ENCODE measurements at places on chromosomes 1 and 21.

GRCh38 chr1:180173952-180174351, 19.3 kb downstream of the QSOX1 start:
- H3K4me1 ChIP-seq: peaks cover 18% of the 10 kb centered on the region
- no peaks in the 10 kb centered on the region for H3K27me3 ChIP-seq
- DNase-seq: peak; percentile 73
- peak overlapping the region; percentile 58 for H3K27ac ChIP-seq
- peaks cover 3% of the 10 kb centered on the region for H3K36me3 ChIP-seq

DNA sequence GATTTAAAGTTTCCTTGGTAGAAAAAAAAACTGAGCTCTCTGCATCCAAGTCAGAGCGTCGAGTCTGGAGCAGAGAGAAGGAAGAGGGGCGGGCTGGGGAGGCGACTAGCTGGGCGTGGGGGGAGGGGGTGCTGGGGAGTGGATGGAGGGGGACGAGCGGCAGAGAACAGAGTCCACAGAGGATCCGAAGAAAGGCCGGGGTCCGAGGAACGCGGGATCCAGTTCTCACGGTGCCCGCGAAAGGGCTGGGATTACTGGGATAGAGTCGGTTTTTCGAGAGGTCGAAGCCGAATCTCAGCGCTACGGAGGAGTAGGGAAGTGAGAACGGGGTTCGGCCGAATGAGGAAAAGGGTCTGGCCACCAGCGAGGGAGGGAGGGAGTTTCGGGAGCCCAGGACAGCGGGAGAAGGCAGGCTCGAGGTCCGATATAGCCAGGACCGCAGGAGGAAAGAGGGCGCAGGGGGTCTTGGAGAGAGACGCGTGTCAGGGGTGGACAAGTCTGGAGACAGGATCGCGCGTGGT, 665 bp downstream of the DAB1 start:
- no peak overlapping the region for H3K27ac ChIP-seq
- H3K36me3 ChIP-seq: no peaks in the 10 kb centered on the region
- peak overlapping the region; percentile 25 for H3K4me3 ChIP-seq
- no peak for DNase-seq

GRCh38 chr1:167791281-167792187, 69.8 kb downstream of the MPZL1 start:
- H3K4me1 ChIP-seq: peaks cover 12% of the 10 kb centered on the region
- DNase-seq: no peak
- no peak overlapping the region for H3K27ac ChIP-seq
- no peak overlapping the region for H3K4me3 ChIP-seq
- no peaks in the 10 kb centered on the region for H3K36me3 ChIP-seq

- DNase-seq: no peak
- no peak overlapping the region for H3K4me3 ChIP-seq
- H3K27ac ChIP-seq: no peak overlapping the region
- no peaks in the 10 kb centered on the region for H3K27me3 ChIP-seq
These were observed 132.8 kb downstream of the NFIA start for GRCh38 chr1:61215119-61215518.

GRCh38 chr1:165445388-165445787, 462 bp upstream of the RXRG start:
- no peaks in the 10 kb centered on the region for H3K36me3 ChIP-seq
- H3K4me3 ChIP-seq: peak overlapping the region; percentile 36
- peaks cover 13% of the 10 kb centered on the region for H3K4me1 ChIP-seq
- no peak overlapping the region for H3K27ac ChIP-seq
- no peaks in the 10 kb centered on the region for H3K27me3 ChIP-seq

GRCh38 chr1:169288011-169288414, 79.6 kb downstream of the NME7 start:
- no peak overlapping the region for H3K27ac ChIP-seq
- no peaks in the 10 kb centered on the region for H3K4me1 ChIP-seq
- no peak for DNase-seq
- no peaks in the 10 kb centered on the region for H3K27me3 ChIP-seq

DNA sequence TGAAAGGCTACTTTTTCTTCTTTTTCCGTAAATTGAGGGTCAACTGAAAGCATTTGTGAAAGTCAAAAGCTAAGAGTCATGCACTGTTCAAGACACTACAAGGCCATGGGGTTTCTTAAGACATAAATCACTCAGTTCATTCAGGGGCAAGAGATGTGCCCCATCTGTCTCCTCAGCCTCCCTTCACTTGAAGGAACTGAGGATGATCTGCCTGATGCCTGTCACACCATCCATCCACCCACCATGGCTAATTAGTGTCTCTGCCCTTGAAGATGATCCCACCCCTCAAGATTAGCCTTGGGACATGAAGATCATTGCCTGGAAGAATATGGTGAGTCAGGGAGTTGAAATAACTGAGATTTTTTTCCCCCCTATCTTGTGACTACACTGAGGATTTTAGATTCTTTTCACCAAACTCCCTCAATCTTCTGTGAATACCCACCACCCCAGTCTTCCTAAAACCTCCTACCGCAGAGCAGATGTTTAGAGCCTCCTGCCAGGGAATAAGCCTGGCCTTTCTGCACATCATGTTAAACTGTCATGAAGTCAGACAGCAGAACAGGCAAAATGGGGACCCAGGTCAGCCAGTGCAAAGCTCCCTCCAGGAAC, 88.6 kb upstream of the LMO4 start:
- H3K4me1 ChIP-seq: no peaks in the 10 kb centered on the region
- H3K36me3 ChIP-seq: no peaks in the 10 kb centered on the region
- H3K27me3 ChIP-seq: no peaks in the 10 kb centered on the region
- H3K27ac ChIP-seq: no peak overlapping the region
- H3K4me3 ChIP-seq: no peak overlapping the region

DNA sequence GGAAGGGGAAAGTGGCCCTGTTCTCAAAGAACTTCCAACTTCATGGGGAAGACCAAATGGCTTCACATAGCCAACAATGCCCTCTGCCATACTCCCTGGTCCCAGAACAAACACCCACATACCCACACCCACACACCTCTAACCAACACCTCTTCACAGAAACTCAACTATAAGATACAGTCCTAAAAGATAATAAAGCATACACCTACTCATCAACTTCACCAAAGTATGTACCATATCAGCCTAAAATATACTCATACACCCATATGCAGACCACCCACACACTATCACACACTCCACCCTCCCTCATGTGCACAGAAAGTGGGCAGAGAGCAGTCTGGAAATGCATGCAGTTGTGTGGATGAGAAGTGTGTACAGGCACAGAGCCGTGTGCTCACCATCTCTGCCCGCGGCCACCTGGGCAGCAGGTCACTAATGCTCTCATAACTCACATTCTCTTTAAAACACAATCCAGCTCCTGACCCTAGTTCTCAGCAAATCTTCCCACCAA, 27.7 kb downstream of the IQGAP3 start:
- H3K36me3 ChIP-seq: no peaks in the 10 kb centered on the region
- DNase-seq: no peak
- H3K27me3 ChIP-seq: no peaks in the 10 kb centered on the region
- H3K4me3 ChIP-seq: no peak overlapping the region

GRCh38 chr1:245234217-245235081, 79.7 kb downstream of the KIF26B start:
- H3K27ac ChIP-seq: no peak overlapping the region
- peaks cover 7% of the 10 kb centered on the region for H3K4me1 ChIP-seq
- H3K27me3 ChIP-seq: no peaks in the 10 kb centered on the region

GRCh38 chr1:29282135-29282923, 46.0 kb downstream of the PTPRU start:
- no peak overlapping the region for H3K27ac ChIP-seq
- H3K4me3 ChIP-seq: no peak overlapping the region
- no peak for DNase-seq
- peaks cover 7% of the 10 kb centered on the region for H3K4me1 ChIP-seq
- no peaks in the 10 kb centered on the region for H3K36me3 ChIP-seq

DNA sequence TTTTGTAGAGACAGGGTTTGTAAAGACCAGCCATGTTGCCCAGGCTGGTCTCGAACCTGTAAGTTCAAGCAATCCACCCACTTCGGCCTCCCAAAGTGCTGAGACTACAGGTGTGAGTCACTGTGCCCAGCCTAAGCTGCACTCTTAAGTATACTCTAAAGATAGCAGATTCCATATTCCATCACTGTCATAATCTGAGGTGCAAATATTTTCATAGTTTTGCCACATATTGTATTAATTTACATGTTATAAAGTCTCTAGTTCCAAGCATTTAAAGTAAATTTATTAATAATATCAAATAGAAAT, 121.3 kb downstream of the HFM1 start:
- H3K27ac ChIP-seq: no peak overlapping the region
- H3K36me3 ChIP-seq: no peaks in the 10 kb centered on the region
- no peaks in the 10 kb centered on the region for H3K4me1 ChIP-seq
- H3K4me3 ChIP-seq: no peak overlapping the region

DNA sequence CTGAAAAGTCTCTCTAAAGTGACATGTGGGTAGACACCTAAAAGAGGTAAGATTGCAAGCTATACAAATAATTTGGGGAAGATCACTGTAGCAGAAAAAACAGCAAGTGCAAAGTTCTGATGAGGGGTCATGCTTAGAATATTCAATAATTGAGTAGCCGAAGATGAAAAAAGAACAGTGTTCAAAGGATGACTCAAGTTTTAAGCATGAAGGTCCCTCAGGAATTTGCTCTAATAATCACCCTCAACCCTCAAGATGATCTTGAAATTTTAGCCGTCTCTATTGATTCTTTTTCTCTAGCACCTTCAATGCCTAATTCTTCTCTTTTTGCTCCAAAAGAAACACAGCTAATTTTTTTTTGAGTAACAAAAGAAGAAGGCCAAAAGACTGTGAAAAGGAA, 190.6 kb upstream of the ZNHIT6 start:
- no peak for DNase-seq
- no peaks in the 10 kb centered on the region for H3K36me3 ChIP-seq
- no peaks in the 10 kb centered on the region for H3K4me1 ChIP-seq

- no peak overlapping the region for H3K4me3 ChIP-seq
- no peaks in the 10 kb centered on the region for H3K36me3 ChIP-seq
- no peaks in the 10 kb centered on the region for H3K4me1 ChIP-seq
- no peak for DNase-seq
- H3K27me3 ChIP-seq: no peaks in the 10 kb centered on the region
- H3K27ac ChIP-seq: no peak overlapping the region
These were observed 307.3 kb downstream of the PTPRU start for GRCh38 chr1:29543586-29543985.

DNA sequence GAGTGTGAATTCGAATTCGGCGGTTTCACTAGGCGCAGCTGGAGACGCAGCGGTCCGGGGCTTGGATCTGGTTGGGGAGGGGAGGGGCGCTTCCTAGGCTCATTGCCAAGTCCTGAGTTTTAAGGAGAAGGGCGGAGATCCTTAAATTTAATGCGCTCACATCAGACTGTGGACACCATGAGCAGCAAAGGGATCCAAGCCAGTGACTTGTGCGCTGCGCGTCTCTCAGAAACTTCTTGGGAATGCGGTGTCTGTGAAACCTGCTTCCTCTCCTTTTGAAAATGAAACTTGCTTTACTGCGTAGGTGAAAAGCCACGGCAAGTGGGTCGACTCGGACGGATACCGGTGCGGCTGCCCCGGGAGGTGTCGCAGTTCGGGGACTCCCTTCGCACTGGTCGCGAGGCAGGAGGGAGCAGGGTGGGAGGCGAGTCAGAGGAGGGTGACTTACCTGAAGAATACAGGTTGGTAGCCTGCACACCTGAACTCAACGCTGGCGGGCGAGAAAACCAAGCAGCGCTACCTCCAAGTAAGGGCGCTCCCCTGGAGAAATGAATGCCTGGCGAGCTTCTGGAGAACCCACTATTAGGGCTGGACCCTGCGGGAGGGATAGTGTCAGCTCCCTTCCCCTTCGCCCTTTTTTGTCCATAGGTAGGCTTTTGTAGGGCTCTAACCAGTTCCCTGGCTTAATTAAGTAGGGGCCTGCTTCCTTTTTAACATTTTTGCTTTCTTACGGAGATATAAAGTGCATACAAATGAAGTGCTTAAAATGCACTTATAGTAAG, 992 bp downstream of the TENT5C start:
- peaks cover 9% of the 10 kb centered on the region for H3K4me1 ChIP-seq
- DNase-seq: peak; percentile 55
- H3K27ac ChIP-seq: peak overlapping the region; percentile 87
- peak overlapping the region; percentile 67 for H3K4me3 ChIP-seq
- no peaks in the 10 kb centered on the region for H3K36me3 ChIP-seq

DNA sequence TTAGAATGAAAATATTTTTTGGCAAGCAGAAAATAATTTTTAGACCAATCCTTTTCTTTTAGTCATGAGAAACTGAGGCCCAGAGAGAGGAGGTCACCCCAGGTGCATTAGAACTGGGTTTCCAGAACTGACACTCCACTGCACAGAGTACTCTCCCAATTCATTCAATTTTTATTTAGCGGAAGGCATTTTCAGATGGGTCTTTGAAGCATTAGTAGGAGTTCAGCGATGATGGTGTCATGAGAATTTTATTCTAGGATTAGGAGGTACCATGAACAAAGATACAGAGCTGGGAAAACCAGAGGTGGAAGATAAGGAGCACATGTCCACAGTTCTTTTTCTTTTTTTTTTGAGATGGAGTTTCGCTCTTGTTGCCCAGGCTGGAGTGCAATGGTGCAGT, 2.3 kb downstream of the PCSK9 start:
- H3K4me3 ChIP-seq: peak overlapping the region; percentile 46
- no peak overlapping the region for H3K27ac ChIP-seq
- no peak for DNase-seq
- H3K4me1 ChIP-seq: peaks cover 22% of the 10 kb centered on the region
- H3K27me3 ChIP-seq: no peaks in the 10 kb centered on the region

GRCh38 chr21:45224189-45224938, 63.3 kb downstream of the POFUT2 start:
- no peaks in the 10 kb centered on the region for H3K4me1 ChIP-seq
- peaks cover 2% of the 10 kb centered on the region for H3K36me3 ChIP-seq
- no peaks in the 10 kb centered on the region for H3K27me3 ChIP-seq
- H3K27ac ChIP-seq: peak overlapping the region; percentile 26
- H3K4me3 ChIP-seq: no peak overlapping the region

DNA sequence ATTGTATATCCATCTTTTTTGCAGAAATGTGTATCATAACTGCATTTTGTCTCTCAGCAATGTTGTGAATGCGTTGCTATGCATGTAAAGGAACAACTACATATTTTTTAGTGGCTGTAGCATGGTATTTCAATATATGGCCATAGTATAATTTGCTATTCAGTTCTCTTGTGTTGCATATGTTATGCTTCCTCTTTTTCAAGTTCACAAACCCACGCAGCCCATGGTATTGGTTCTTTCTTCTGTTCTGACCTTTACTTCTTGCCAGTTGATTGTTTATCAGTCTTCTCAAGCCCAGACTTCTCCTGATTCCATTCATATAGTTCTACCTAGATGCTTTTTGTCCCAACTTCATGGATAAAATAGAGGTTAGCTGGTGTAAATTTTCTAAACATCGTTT, 6.1 kb downstream of the SLC22A15 start:
- H3K4me1 ChIP-seq: no peaks in the 10 kb centered on the region
- DNase-seq: no peak
- no peak overlapping the region for H3K4me3 ChIP-seq
- H3K27ac ChIP-seq: no peak overlapping the region
- no peaks in the 10 kb centered on the region for H3K27me3 ChIP-seq

DNA sequence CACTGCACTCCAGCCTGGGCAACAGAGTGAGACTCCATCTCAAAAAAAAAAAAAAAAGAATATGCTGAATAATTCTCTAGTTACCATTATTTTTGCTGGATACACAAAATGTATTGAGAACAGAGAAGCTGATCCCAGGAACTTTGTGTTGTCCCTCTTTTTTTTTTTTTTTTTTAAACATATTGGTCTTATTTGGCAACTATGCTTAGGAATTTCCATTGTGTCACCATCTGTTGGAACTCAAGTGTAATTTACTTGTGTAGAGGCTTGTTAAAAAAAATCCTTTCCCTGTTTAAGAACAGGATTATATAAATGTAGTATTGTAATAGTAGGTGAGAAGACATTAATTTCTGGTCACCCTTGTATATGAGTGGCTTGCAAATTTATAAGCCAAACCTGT, 28.6 kb downstream of the CAMSAP2 start:
- DNase-seq: no peak
- H3K4me3 ChIP-seq: no peak overlapping the region
- H3K4me1 ChIP-seq: no peaks in the 10 kb centered on the region
- no peak overlapping the region for H3K27ac ChIP-seq
- H3K27me3 ChIP-seq: no peaks in the 10 kb centered on the region

Data from upper lobe of left lung (tissue), 6 donors.